ENCODE measurements at places on chromosomes 3 and 15. TPM values are rescaled to one million over a fixed set of nuclear protein-coding genes. Genes with fewer than 3 reads are reported as not detected.

- H3K4me1 ChIP-seq, result no peaks in the 10 kb centered on the region
- no peak for DNase-seq
- no peak overlapping the region for H3K27ac ChIP-seq
- H3K4me3 ChIP-seq, result no peak overlapping the region
These were observed 51.4 kb upstream of the SOX2 start for GRCh38 chr3:181660337-181660736.

- H3K4me3 ChIP-seq, result no peak overlapping the region
- no peaks in the 10 kb centered on the region for H3K36me3 ChIP-seq
- H3K4me1 ChIP-seq, result peaks cover 6% of the 10 kb centered on the region
- H3K27me3 ChIP-seq, result no peaks in the 10 kb centered on the region
- no peak overlapping the region for H3K27ac ChIP-seq
- no peak for DNase-seq
These were observed 76.0 kb downstream of the FEM1B start for GRCh38 chr15:68353421-68354135.

- no peak for DNase-seq
- H3K4me1 ChIP-seq, result peaks cover 26% of the 10 kb centered on the region
- H3K36me3 ChIP-seq, result peaks cover 22% of the 10 kb centered on the region
- no peaks in the 10 kb centered on the region for H3K27me3 ChIP-seq
- no peak overlapping the region for H3K4me3 ChIP-seq
These were observed 2.3 kb downstream of the LRRC28 start for GRCh38 chr15:99253381-99254090.

DNA sequence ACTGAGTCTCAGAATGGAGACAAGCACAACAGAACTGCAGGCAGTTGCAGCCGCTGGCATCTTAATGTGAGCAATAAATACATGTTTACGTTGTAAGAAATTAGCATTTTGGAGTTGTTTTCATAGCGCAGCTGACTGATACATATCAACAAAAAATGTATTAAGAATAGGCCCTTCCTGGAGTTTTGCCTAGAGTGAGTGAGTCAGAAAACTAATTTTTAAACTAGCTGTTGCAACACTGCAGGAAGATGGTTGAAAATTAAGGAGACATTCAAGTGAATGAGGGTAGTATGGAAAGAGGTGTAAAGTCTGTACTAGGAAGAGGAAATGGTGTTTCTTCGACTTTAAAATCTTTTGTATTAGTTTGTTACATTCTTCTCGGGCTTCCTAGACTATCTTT, 39.6 kb upstream of the TIMP4 start:
- H3K27ac ChIP-seq, result no peak overlapping the region
- H3K4me3 ChIP-seq, result no peak overlapping the region
- DNase-seq, result no peak

DNA sequence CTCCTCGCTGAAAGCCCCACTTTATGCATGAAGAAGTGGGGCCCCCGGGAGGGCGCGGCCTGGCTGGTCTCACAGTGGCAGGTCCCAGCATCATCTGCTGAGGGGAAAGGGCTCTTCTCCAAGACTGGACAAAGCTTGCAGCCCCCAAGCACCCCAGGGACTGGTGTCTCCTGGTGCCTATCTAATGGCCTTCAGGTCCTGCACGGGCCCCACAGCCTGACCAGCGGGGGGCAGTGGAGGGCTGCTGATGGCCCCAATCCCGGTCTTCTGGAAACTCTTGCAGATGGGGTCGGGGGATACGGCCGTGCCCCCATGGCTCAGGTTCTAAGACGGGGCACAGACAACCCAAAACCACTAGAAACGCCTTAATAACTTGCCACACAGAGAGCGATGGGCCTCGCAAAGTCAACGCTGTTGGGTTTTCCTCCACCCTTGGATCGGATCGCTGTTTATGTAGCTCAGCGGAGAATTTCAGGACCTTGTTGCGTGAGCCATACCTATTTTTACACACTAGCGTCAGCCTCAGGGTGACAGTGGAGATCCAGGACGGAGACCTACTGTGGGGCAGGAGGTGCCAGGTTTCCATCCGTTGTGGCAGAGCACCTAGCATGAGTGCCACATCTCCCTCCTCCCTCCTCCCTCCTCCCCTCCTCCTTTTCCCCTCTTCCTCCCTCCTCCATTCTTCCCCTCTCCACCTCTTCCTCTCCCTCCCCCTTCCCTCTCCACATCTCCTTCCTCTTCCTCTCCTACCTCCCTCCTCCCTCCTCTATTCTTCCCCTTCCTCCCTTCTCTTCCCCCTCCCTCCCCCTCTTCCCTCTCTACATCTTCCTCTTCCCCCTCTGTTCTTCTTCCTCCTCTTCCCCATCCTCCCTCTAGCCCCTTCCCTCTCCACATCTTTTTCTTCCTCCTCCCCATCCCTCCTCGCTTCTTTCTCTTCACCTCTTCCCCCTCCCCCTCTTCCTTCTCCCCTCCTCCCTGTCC, 79.3 kb upstream of the ALDH1L1 start:
- peaks cover 22% of the 10 kb centered on the region for H3K27me3 ChIP-seq
- DNase-seq, result no peak
- no peaks in the 10 kb centered on the region for H3K4me1 ChIP-seq
- H3K36me3 ChIP-seq, result no peaks in the 10 kb centered on the region

- H3K36me3 ChIP-seq, result peaks cover 25% of the 10 kb centered on the region
- no peak overlapping the region for H3K4me3 ChIP-seq
- no peaks in the 10 kb centered on the region for H3K27me3 ChIP-seq
- H3K4me1 ChIP-seq, result peaks cover 2% of the 10 kb centered on the region
These were observed 33.2 kb downstream of the TUBGCP4 start for GRCh38 chr15:43404130-43404529.

DNA sequence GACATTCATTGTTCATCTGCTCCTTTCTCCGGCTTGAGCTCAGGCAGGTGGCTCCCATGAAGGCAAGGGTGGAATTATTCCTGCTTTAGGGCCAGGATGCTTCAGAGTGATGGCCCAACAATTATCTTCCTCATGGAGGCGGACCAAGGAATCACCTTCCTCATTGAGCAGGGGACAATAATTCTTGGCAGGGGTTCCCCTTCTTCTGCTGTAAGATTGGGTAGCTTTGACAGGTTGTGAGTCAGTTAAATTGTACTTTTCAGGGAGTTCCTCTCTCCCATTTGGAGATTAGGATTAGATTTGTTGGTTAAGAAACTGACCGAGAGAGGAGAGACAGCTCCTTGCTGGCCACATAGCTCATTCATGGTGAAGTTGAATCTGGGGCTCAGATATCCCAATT, 31.4 kb upstream of the CD47 start:
- H3K36me3 ChIP-seq, result peaks cover 2% of the 10 kb centered on the region
- no peaks in the 10 kb centered on the region for H3K27me3 ChIP-seq
- no peak for DNase-seq
- H3K4me1 ChIP-seq, result peaks cover 52% of the 10 kb centered on the region

DNA sequence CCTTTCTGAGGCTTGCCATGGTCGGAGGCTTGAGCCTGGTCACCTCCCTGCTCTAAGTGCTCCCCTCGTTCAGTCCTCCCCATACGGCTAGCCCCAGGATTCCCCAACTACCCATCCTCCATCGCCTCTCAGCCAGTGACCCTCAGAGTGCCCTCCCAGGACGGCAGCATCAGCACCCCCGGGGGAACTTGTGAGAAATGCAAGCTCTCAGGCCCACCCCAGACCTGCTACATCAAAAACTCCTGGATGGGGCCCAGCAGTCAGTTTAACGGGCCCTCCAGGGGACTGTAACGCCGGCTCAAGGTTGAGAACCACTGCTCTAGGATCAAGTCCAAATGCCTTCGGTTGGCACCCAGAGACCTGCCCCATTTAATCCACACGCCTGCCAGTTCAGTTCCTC, 6.9 kb downstream of the ADAMTS17 start:
- H3K27me3 ChIP-seq, result peaks cover 6% of the 10 kb centered on the region
- H3K36me3 ChIP-seq, result no peaks in the 10 kb centered on the region
- H3K4me3 ChIP-seq, result peak overlapping the region; percentile 49

DNA sequence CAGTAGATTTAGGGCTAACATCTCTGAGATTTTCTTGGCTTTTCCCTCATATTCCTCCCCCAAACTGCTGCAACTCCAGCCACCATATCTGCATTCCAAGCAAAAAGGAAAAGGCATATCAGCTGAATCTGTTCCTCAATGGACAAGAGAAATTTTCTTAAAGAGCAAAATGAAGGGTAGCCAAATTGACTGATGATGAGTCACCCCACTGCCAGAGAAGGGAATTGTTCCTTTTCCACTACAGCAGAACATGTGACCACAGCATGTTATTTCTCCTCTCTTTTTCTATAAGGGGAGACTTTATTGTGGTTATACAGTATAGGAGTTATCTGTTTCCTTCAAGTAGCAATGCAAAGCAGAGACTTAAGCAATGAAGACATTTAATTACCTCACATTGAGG, 172.5 kb downstream of the MTHFS start:
- DNase-seq, result no peak
- H3K36me3 ChIP-seq, result no peaks in the 10 kb centered on the region
- H3K27me3 ChIP-seq, result peaks cover 17% of the 10 kb centered on the region
- H3K27ac ChIP-seq, result no peak overlapping the region

GRCh38 chr3:134095005-134095404, 65.3 kb upstream of the SLCO2A1 start:
- H3K27ac ChIP-seq, result no peak overlapping the region
- H3K27me3 ChIP-seq, result peaks cover 2% of the 10 kb centered on the region
- H3K4me3 ChIP-seq, result no peak overlapping the region

- peaks cover 3% of the 10 kb centered on the region for H3K27me3 ChIP-seq
- peak; percentile 8 for DNase-seq
- H3K4me1 ChIP-seq, result peaks cover 32% of the 10 kb centered on the region
- H3K27ac ChIP-seq, result peak overlapping the region; percentile 97
- H3K4me3 ChIP-seq, result peak overlapping the region; percentile 93
- H3K36me3 ChIP-seq, result peaks cover 12% of the 10 kb centered on the region
These were observed 694 bp upstream of the EEFSEC start for GRCh38 chr3:128152419-128153155.

The OR4F6 gene
- total RNA-seq, result 0.30 TPM

The LDHAL6B gene
- total RNA-seq, result not detected

The GHSR gene
- not detected for total RNA-seq

The CHRM5 gene
- total RNA-seq, result not detected

The SPINK8 gene
- not detected for total RNA-seq

The ROBO1 gene
- 12.5 TPM for total RNA-seq

The PYGO1 gene
- total RNA-seq, result not detected

The ERC2 gene
- not detected for total RNA-seq

All from naive thymus-derived CD8-positive, alpha-beta T cell (primary cell).